ENCODE measurements at places on chromosomes 13 and 19. TPM values are rescaled to one million over a fixed set of nuclear protein-coding genes. Genes with fewer than 3 reads are reported as not detected.

DNA sequence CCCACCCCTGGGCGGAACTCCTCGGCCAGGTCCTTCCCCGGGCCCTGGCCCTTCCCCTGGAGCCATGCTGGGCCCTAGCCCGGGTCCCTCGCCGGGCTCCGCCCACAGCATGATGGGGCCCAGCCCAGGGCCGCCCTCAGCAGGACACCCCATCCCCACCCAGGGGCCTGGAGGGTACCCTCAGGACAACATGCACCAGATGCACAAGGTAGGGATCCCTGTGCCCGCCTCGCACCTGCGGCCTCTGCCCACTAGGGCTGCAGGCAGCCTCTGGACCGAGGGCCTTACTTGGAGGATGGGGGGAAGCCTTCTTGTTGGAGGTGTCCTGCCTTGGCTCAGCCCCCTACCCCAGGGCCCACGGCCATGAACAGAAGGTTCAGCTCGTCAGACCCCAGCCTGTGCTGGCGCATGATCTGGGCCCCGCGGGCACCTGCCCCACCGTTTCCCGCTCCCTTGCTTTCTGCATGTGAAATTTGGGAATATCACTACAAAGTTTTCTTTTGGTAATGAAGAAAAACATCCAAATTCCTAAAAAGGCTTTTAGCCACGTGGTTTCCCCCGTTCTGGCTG lies 23.4 kb downstream of the SMARCA4 start:
- no peak for DNase-seq
- H3K27me3 ChIP-seq = no peaks in the 10 kb centered on the region
- no peak overlapping the region for H3K27ac ChIP-seq
- no peak overlapping the region for H3K4me3 ChIP-seq
- peaks cover 33% of the 10 kb centered on the region for H3K36me3 ChIP-seq
- no peaks in the 10 kb centered on the region for H3K4me1 ChIP-seq

DNA sequence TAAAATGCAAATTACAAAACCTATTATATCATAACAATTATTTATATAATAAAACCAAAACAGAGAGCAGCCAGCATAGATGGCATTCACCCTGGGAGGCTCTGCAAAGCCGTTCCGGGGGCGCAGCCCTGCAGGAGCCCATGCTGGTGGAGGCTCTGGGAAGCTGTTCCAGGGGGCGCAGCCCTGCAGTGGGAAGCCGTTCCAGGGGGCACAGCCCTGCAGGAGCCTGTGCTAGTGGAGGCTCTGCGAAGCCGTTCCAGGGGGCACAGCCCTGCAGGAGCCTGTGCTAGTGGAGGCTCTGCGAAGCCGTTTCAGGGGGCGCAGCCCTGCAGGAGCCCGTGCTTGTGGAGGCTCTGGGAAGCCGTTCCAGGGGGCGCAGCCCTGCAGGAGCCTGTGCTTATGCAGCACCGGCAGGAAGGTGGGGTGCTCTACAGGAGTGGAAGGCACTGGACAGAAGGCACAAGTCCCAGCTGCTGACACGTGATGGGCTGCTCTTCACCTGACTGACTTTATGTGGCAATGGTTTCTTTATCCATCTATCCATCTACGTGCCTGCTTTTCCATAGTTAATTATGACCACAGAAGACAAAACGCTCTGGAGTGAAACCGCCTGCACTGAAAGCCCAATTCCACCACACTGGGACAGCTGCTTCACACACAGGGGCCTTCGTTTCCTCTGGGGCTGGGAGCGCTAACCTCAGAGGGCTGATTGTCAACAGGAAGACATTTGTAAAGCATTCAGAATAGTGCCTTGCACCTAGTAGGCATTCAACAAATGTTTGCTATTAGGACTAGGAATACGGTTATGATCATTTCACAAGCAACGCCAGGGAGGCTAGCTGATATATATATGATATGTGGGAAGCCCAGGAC lies 23.7 kb downstream of the PCID2 start:
- peaks cover 83% of the 10 kb centered on the region for H3K36me3 ChIP-seq
- no peaks in the 10 kb centered on the region for H3K4me1 ChIP-seq
- H3K27me3 ChIP-seq = no peaks in the 10 kb centered on the region
- no peak overlapping the region for H3K4me3 ChIP-seq
- no peak for DNase-seq

DNA sequence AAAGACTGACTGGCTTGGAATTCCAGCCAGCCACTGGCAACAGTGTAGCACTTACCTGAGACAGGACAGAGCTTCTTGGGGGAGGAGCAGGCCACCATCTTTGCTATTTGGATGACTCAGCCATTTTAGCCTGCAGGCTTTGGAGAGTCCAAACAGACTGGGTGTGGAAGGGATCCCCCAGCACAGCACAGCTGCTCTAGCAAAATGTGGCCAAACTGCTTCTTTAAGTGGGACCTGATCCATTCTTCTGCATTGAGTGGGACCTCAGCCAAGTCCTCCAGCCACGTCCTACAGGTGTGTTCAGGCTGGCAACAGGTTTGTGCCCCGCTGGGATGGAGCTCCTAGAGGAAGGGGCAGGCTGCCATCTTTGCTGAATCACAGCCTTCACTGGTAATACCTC lies 80.0 kb downstream of the NDFIP2 start:
- no peaks in the 10 kb centered on the region for H3K4me1 ChIP-seq
- peaks cover 14% of the 10 kb centered on the region for H3K36me3 ChIP-seq
- no peak overlapping the region for H3K27ac ChIP-seq

DNA sequence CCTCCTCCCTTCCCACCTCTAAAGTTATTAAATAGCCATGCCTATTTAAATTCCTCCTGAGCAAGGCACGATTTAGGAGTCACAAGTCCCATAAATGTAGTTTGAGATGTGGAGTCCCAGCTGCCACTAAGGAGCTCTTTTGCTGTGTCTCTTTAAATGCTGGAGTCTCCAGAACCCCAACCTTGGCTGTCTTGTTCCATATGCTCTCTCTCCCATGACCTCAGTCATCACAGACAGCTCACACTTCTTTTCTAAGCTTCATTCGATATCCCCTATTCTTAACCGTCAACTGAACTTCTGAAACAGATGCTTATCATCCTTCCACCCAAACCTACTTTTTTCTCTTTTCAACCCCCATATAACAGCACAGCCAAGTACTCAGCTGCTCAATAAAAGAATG lies 197.1 kb downstream of the VWA8 start:
- H3K27me3 ChIP-seq = no peaks in the 10 kb centered on the region
- H3K4me3 ChIP-seq = no peak overlapping the region
- H3K4me1 ChIP-seq = no peaks in the 10 kb centered on the region
- no peak for DNase-seq
- no peak overlapping the region for H3K27ac ChIP-seq

The PET100 gene
- 143 TPM for total RNA-seq

The APOC1 gene
- 78.1 TPM for total RNA-seq

DNA sequence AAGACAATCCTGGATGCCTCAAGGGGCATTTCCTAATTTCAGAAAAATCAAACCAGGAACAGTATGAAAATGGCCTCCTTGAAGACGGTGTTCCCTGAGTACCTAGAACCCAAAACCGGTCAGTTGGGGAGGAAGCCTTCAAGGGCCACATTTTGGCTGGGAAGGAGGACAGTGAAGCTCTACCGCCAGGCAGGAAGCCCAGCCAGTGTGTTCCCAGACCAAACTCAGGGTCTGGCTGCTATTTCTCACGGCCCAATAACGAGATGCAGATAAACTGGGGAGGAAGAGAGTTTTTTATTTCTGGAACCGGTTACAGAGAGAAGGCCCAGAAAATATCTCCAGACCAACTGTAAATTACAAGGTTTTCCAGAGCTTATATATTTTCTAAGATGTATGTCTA lies 24.3 kb upstream of the CEACAM21 start:
- no peak overlapping the region for H3K4me3 ChIP-seq
- no peaks in the 10 kb centered on the region for H3K27me3 ChIP-seq
- no peak for DNase-seq
- peaks cover 3% of the 10 kb centered on the region for H3K36me3 ChIP-seq
- H3K4me1 ChIP-seq = no peaks in the 10 kb centered on the region
- no peak overlapping the region for H3K27ac ChIP-seq

The CGB8 gene
- not detected for total RNA-seq

DNA sequence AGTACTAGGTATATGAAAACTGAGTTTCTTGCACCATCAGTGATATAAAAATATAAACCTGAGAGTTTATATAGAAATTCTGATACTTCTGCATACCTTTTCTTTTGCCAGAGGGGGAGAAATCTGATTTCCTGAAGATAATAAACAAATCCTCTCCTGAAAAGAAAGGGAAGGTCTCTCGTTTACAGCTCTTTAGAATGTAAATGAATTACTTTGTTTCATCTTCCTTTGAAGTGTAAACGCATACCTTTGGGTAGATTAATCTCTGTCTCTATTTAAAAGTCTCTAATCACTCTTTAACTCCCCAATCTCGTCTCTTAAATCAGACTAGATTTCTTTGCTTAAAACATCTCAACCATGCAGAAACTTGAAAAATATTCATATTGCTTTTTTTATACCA lies 1092.9 kb downstream of the SLITRK5 start:
- H3K36me3 ChIP-seq = no peaks in the 10 kb centered on the region
- no peak overlapping the region for H3K4me3 ChIP-seq
- H3K27ac ChIP-seq = no peak overlapping the region
- no peaks in the 10 kb centered on the region for H3K27me3 ChIP-seq
- H3K4me1 ChIP-seq = no peaks in the 10 kb centered on the region

GRCh38 chr13:113468472-113469201 lies 15.3 kb upstream of the ADPRHL1 start:
- no peaks in the 10 kb centered on the region for H3K4me1 ChIP-seq
- H3K36me3 ChIP-seq = peaks cover 18% of the 10 kb centered on the region
- H3K27ac ChIP-seq = no peak overlapping the region
- DNase-seq = no peak
- peak overlapping the region; percentile 2 for H3K4me3 ChIP-seq
- H3K27me3 ChIP-seq = no peaks in the 10 kb centered on the region

- 0 out of 2 replicates have a peak, but pooled peaks cover 6% of the 10 kb centered on the region for H3K36me3 ChIP-seq
- H3K27ac ChIP-seq = no peak overlapping the region
- no peaks in the 10 kb centered on the region for H3K4me1 ChIP-seq
- DNase-seq = no peak
- H3K4me3 ChIP-seq = no peak overlapping the region
Measured at GRCh38 chr19:46959894-46960556, 59.6 kb upstream of the NPAS1 start.

The DNM2 gene
- total RNA-seq = 152 TPM

The FUT6 gene
- not detected for total RNA-seq
